HepG2 (cell line): ENCODE measurements at places on chromosomes 11 and 22. TPM values are rescaled to one million over a fixed set of nuclear protein-coding genes. Genes with fewer than 3 reads are reported as not detected.
A peak's percentile ranks its signal among the peaks of the same experiment; 100 is the strongest.

The UPK3A gene
- 10.0 and 10.5 TPM in 2 replicates for total RNA-seq

The TUB gene
- 5.4 and 5.6 TPM in 2 replicates for total RNA-seq

The MFRP gene
- not detected in 2 replicates for total RNA-seq

The FERMT3 gene
- not detected in 2 replicates for total RNA-seq

The TPH1 gene
- total RNA-seq = 0.22 and 0.53 TPM in 2 replicates

GRCh38 chr22:37925330-37925729, 19.2 kb downstream of the MICALL1 start:
- no peak overlapping the region for H3K27ac ChIP-seq
- H3K36me3 ChIP-seq = peaks cover 29% of the 10 kb centered on the region; the same call in 2 of the 3 replicates
- H3K4me3 ChIP-seq = no peak overlapping the region
- H3K4me1 ChIP-seq = no peaks in the 10 kb centered on the region

GRCh38 chr11:113587308-113587739, 112.1 kb upstream of the DRD2 start:
- H3K27ac ChIP-seq = no peak overlapping the region
- H3K27me3 ChIP-seq = no peaks in the 10 kb centered on the region; the same call in 1 of the 2 replicates
- H3K36me3 ChIP-seq = no peaks in the 10 kb centered on the region
- no peak for DNase-seq
- H3K4me1 ChIP-seq = no peaks in the 10 kb centered on the region

GRCh38 chr11:34162493-34162820, 57.0 kb downstream of the NAT10 start:
- H3K27ac ChIP-seq = no peak overlapping the region
- H3K4me3 ChIP-seq = no peak overlapping the region
- no peak for DNase-seq

- H3K27ac ChIP-seq = no peak overlapping the region
- no peak overlapping the region for H3K4me3 ChIP-seq
- peaks cover 5% of the 10 kb centered on the region; the same call in 1 of the 3 replicates for H3K27me3 ChIP-seq
- H3K36me3 ChIP-seq = no peaks in the 10 kb centered on the region
- H3K4me1 ChIP-seq = peaks cover 5% of the 10 kb centered on the region; the same call in 1 of the 2 replicates
- DNase-seq = no peak
These were observed 24.3 kb upstream of the MRGPRX2 start for GRCh38 chr11:19084661-19085315.

DNA sequence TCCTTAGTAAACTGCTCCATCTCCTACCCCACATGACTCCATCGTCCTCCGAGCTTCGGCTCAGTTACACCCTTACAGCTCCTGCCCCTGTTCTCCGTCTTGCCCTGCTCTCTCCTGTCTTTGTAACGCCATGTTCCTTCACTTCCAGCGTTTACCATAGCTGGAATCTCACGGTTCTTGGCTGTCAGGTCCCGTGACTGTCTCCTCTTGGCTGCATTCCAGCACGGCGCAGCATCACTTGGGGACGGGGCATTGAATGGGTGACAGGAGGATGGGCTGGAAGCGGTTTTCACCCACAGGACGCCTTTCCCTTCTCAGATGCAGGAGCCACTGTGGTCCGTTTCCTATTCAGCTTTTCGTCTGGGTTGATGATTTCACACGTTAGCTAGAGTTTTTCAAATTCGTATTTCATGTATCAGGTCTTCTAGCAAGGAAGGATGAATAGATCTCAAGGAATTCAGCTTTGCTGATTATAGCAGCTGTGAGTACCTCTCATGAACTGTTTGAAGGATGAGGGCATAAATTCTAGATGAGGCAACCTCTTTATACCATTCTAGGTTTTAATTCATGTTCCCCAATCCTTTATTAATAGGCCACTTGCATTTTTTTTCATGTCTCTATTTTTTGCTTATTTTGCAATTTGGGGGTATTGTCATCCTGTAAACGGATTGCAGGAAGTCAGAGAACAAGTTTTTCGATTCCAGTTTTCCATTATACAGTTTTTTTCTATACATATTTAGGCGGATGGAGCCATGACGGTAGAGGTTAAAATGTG, 29.1 kb downstream of the ZBED4 start:
- no peak overlapping the region for H3K27ac ChIP-seq
- no peak overlapping the region for H3K4me3 ChIP-seq
- H3K27me3 ChIP-seq = no peaks in the 10 kb centered on the region
- H3K4me1 ChIP-seq = no peaks in the 10 kb centered on the region

DNA sequence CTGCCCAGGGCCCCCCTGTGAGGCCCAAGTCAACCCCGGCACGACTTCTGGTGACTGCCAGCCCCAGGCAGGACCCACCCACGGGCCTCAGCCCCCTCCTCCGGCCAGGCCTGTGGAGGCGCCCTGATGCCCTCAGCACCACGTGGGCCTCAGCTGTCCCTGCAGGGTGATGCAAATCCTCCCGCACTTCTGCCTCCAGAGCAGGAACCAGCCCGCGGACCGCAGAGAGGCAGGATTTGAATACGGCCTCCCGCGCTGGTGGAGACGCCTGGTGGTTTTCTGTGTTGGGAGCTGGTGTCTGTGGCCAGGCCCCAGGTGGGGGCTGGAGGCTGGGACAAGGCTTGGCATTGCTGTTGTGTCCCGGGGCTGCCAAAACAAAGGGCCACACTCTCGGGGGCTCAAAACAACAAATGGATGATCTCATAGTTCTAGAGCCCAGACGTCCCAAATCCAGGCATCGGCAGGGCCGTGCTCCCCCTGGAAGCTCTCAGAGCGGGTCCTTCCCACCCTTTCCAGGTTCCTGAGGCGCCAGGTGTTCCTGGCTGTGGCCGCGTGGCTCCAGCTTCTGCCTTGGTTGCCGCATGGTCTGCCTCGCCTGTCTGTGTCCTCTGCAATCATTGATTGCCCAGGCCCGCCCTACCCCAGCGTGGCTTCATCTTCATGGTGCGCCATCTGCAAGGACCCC, 19.4 kb downstream of the TRPM5 start:
- no peaks in the 10 kb centered on the region for H3K36me3 ChIP-seq
- peaks cover 15% of the 10 kb centered on the region for H3K27me3 ChIP-seq
- no peak overlapping the region for H3K4me3 ChIP-seq
- no peak overlapping the region for H3K27ac ChIP-seq

DNA sequence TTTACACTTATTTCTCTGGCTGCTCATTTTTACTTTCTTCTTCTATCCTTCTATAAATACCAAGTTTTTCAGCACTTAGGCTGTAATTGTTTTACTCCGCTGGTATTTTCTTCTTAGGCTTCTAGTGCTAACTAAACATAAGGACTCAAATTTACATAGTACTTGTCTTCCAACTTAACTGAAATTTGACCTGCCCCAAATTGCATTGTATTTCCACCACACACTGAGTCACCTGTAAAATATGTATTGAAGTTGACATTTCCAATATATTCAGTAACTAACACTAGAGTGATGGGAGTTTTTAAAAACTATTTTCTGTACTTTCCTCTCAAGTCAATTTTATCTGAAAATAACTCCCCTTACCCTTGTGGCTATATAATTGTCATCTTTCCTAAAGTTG, 1794.1 kb upstream of the RAG2 start:
- no peaks in the 10 kb centered on the region for H3K36me3 ChIP-seq
- H3K27ac ChIP-seq = no peak overlapping the region
- no peaks in the 10 kb centered on the region for H3K4me1 ChIP-seq

DNA sequence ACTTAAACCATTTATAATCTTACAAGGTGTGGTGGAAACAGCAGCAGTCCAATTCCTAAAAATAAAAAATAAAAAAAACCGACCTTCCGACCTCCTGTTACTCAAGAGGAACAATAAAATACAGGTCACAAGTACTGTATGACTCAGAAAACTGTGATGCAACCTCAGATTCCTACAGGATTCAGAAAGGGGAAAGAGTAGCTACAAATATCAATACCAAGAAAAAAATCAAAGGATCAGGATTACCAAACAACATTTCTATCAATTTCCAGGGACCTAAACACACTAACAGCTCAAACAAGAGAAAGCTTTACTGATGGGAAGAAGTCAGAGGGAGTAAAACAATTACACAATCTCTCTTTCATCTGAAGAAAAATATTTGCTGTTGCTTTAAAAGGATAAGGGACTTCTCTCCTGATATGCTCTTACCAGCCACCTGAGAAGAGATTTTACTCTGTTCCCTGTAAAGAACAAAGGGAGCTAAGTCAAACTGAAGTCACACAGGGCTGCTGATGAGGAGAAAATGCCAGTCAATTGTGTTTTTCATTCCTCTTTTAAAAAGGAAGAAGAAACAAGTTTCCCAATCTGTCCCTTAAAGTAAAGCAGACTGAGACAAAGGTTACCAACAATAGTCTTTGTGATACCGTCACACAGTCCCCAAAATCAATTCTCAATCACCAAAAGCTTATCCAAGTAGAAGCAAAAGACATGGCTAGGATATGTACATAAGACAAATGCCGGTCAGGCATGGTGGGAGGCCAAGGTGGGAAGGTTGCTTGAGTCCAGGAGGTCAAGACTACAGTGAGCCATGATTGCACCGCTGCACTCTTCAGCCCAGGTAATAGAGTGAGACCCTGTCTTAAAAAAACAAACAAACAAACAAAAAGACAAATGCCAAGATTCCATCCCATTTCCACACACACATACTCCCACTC, 39.3 kb downstream of the AMBRA1 start:
- peak overlapping the region; percentile 34; the same call in 1 of the 2 replicates for H3K4me3 ChIP-seq
- no peaks in the 10 kb centered on the region for H3K36me3 ChIP-seq
- DNase-seq = peak; percentile 99
- H3K4me1 ChIP-seq = peaks cover 66% of the 10 kb centered on the region
